Metanephros (tissue), 2 donors: ENCODE measurements at places on chromosomes 6 and 20. TPM values are rescaled to one million over a fixed set of nuclear protein-coding genes. Genes with fewer than 3 reads are reported as not detected.

The PPP1R3G gene
- 5.0 TPM for total RNA-seq

The KIAA0408 gene
- total RNA-seq, result 5.1 TPM

The CRYBG1 gene
- total RNA-seq, result 28.1 TPM

The HDDC2 gene
- 46.1 TPM for total RNA-seq

The PXT1 gene
- total RNA-seq, result not detected

The GRM1 gene
- 0.23 TPM for total RNA-seq

The OOEP gene
- total RNA-seq, result not detected

The HLA-DRB5 gene
- total RNA-seq, result 1.8 TPM
